ENCODE measurements at places on chromosomes 1 and 21. TPM values are rescaled to one million over a fixed set of nuclear protein-coding genes. Genes with fewer than 3 reads are reported as not detected.

Gene DSTYK
- polyA plus RNA-seq, result 6.1 TPM

Gene DCAF6
- polyA plus RNA-seq, result 16.7 TPM

Gene RPL22
- 818 TPM for polyA plus RNA-seq

Gene CSMD2
- polyA plus RNA-seq, result 4.7 TPM

Gene HSD17B7
- 31.9 TPM for polyA plus RNA-seq

Gene COQ8A
- 28.5 TPM for polyA plus RNA-seq

Gene OR2L13
- not detected for polyA plus RNA-seq

Gene GLUL
- polyA plus RNA-seq, result 254 TPM

Gene C1QA
- polyA plus RNA-seq, result not detected

Gene FALEC
- polyA plus RNA-seq, result 2.6 TPM

Gene C1orf185
- polyA plus RNA-seq, result not detected

GRCh38 chr1:48761986-48762385 is 14.7 kb downstream of the BEND5 start:
- no peak overlapping the region for H3K4me3 ChIP-seq
- no peak overlapping the region for H3K27ac ChIP-seq
- peaks cover 7% of the 10 kb centered on the region for H3K4me1 ChIP-seq
- peaks cover 8% of the 10 kb centered on the region for H3K36me3 ChIP-seq
- no peaks in the 10 kb centered on the region for H3K27me3 ChIP-seq

GRCh38 chr1:180777072-180777689 is 135.5 kb upstream of the KIAA1614 start:
- H3K36me3 ChIP-seq, result no peaks in the 10 kb centered on the region
- H3K4me3 ChIP-seq, result no peak overlapping the region
- H3K27ac ChIP-seq, result no peak overlapping the region
- no peaks in the 10 kb centered on the region for H3K27me3 ChIP-seq

DNA sequence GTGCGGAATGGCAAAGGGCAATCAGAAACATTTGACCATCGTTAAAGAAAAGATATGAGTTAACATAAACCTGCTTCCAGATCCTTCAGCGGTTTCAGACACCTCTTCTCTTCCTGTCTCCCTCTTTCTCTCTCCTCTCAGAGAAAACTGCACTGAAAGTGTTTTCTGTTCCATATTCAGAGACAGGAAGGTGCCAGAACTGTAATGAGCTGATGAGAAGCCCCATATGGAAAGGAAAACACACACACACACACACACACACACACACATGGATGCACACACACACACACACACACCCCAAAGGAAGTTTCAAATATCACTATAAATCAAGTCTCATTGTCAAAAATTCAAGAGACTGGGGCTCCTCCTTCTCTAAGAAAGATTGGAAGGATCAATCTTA is 515.5 kb downstream of the NUF2 start:
- no peaks in the 10 kb centered on the region for H3K36me3 ChIP-seq
- H3K4me3 ChIP-seq, result no peak overlapping the region
- H3K27me3 ChIP-seq, result no peaks in the 10 kb centered on the region
- no peak for DNase-seq
- H3K4me1 ChIP-seq, result peaks cover 11% of the 10 kb centered on the region

- peaks cover 68% of the 10 kb centered on the region for H3K4me1 ChIP-seq
- no peak overlapping the region for H3K27ac ChIP-seq
- H3K4me3 ChIP-seq, result peak overlapping the region; percentile 38
- H3K36me3 ChIP-seq, result no peaks in the 10 kb centered on the region
Measured at GRCh38 chr1:220880726-220881506, 1.7 kb downstream of the HLX start.

GRCh38 chr1:53339736-53340635 is 12.1 kb upstream of the LRP8 start:
- H3K36me3 ChIP-seq, result no peaks in the 10 kb centered on the region
- H3K4me1 ChIP-seq, result no peaks in the 10 kb centered on the region
- H3K27ac ChIP-seq, result no peak overlapping the region
- no peaks in the 10 kb centered on the region for H3K27me3 ChIP-seq
- no peak overlapping the region for H3K4me3 ChIP-seq

- no peak overlapping the region for H3K4me3 ChIP-seq
- H3K4me1 ChIP-seq, result peaks cover 8% of the 10 kb centered on the region
- H3K27me3 ChIP-seq, result no peaks in the 10 kb centered on the region
- DNase-seq, result no peak
Measured at GRCh38 chr21:34154878-34155277, 81.5 kb downstream of the MRPS6 start.

- DNase-seq, result no peak
- no peaks in the 10 kb centered on the region for H3K27me3 ChIP-seq
- H3K36me3 ChIP-seq, result no peaks in the 10 kb centered on the region
- H3K4me3 ChIP-seq, result no peak overlapping the region
- peaks cover 10% of the 10 kb centered on the region for H3K4me1 ChIP-seq
Measured at GRCh38 chr1:20997602-20998224, 179.0 kb downstream of the EIF4G3 start.

- peaks cover 20% of the 10 kb centered on the region for H3K4me1 ChIP-seq
- no peaks in the 10 kb centered on the region for H3K36me3 ChIP-seq
- no peak overlapping the region for H3K27ac ChIP-seq
- H3K4me3 ChIP-seq, result no peak overlapping the region
- no peak for DNase-seq
Measured at GRCh38 chr1:156063997-156064285, 3.0 kb downstream of the RAB25 start.

DNA sequence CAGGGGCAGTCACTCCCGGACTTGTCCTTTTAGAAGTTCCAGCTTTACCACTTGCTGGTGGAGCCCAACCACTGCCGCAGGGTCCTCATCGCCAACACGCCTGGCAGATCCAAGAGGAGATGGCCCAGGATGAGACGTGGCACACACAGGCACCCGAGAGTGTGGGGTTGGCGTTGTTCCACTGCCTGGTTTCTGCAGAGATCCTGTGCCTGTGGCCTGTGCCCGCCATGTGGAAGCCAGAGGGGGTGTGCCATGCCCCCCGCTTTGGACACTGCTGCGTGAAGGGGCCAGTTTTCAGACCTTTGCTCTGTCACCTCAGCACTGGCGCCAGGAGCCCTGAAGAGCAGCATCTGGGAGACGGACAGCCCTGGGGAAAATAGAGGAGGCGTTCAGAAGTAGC is 10.8 kb downstream of the CD46 start:
- no peak overlapping the region for H3K27ac ChIP-seq
- H3K27me3 ChIP-seq, result no peaks in the 10 kb centered on the region
- DNase-seq, result no peak

DNA sequence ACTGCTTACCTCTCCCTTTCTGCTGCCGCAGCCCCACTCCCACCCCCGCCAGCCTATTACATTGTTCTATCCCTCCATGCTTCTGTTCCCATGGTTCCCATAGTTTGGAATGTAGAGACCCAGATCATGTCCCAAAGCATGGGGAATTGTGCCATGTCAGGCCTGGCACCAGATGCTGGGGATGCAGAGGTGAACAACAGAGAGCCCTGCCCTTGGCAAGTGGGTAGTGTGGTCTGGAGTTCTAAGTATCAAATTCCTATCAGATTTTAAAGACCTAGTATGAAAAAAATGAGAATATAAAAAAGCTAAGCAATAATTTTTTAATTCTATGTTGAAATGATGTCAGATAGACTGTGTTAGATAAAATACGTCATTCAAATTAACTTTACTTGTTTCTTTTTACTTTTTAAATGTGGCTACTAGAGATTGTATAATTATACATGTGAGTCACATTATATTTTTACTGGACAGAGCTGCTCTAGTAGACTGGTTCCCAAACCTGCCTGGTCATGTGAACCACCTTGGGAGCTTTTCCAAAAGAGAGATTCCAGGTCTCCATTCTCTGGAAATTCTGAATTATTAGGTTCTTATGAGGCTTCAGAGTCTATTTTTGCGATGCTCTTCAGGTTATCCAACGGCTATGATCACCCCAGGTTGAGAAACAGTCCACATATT is 113.0 kb upstream of the DAB1 start:
- no peak overlapping the region for H3K4me3 ChIP-seq
- H3K4me1 ChIP-seq, result peaks cover 11% of the 10 kb centered on the region
- H3K27me3 ChIP-seq, result no peaks in the 10 kb centered on the region
- H3K27ac ChIP-seq, result no peak overlapping the region
- DNase-seq, result peak; percentile 10

DNA sequence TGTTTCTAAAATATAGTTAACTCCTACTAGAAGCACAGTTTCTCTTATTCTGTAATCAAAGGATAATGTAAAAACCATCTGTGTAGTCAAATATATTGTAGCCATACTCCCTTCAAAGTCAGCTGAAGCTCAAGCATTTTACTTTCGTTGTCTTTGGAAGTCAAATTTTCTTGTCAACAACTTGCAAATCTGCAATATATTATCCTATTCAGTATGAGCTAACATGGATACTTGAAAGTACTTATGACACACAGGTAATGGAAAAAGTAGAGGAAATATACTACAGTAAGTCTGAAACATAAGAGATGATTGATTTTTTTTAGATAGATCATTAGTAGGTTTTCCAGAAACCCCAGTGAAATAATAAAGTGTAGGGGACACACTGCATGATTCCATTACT is 121.5 kb downstream of the COL24A1 start:
- no peak for DNase-seq
- H3K4me3 ChIP-seq, result no peak overlapping the region
- no peaks in the 10 kb centered on the region for H3K36me3 ChIP-seq
- no peaks in the 10 kb centered on the region for H3K4me1 ChIP-seq

DNA sequence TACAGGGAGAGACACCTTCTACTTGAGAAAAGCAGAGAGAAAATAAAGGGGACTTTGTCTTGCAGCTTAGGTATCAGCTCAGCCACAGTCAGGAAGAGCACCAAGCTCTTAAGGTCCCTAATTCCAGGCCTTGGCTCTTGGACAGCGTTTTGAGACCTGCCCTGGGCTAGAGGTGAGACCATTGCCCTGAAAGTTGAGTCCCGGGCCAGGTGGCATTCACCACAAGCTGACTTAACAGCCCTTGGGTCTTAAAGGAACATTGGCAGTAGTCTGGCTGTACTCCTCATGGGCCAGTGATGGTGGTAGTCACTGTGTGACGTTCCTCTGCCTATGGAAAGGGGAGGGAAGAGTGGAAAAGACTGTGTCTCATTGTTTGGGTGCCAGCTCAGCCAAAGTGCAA is 11.7 kb upstream of the TNNI3K start:
- H3K36me3 ChIP-seq, result no peaks in the 10 kb centered on the region
- H3K4me3 ChIP-seq, result no peak overlapping the region
- no peak for DNase-seq
- no peaks in the 10 kb centered on the region for H3K27me3 ChIP-seq
- H3K27ac ChIP-seq, result no peak overlapping the region

DNA sequence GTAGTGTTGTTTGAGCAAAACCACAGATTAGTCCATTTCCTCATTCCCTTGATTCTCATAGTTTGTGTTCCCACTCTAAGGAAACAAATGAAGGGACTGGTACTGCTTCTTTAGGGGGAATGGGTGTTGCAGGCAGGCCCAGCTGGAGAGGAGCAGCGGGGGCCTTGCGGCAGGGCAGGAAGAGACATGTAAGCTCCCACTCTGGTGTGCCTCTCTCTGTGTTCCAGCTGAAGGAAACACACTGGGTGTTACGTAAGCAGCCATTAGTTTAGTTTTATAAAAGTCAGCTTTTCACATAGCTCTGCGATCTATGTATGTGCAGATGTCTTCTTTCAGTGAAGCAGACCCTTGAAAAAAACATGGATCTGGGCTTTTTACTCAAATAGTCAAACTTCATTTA is 99.5 kb downstream of the CACHD1 start:
- no peak for DNase-seq
- no peak overlapping the region for H3K4me3 ChIP-seq
- H3K36me3 ChIP-seq, result no peaks in the 10 kb centered on the region

GRCh38 chr1:204640578-204640977 is 45.0 kb downstream of the LRRN2 start:
- H3K27me3 ChIP-seq, result no peaks in the 10 kb centered on the region
- no peaks in the 10 kb centered on the region for H3K4me1 ChIP-seq
- no peaks in the 10 kb centered on the region for H3K36me3 ChIP-seq

GRCh38 chr1:183215076-183215720 is 29.1 kb downstream of the LAMC2 start:
- H3K27me3 ChIP-seq, result no peaks in the 10 kb centered on the region
- H3K36me3 ChIP-seq, result no peaks in the 10 kb centered on the region
- no peak overlapping the region for H3K27ac ChIP-seq

GRCh38 chr1:96979304-96980268 is 258.0 kb downstream of the PTBP2 start:
- no peak overlapping the region for H3K27ac ChIP-seq
- no peak overlapping the region for H3K4me3 ChIP-seq
- no peaks in the 10 kb centered on the region for H3K36me3 ChIP-seq
- DNase-seq, result no peak

GRCh38 chr1:59318271-59318860 is 21.5 kb downstream of the FGGY start:
- peaks cover 11% of the 10 kb centered on the region for H3K4me1 ChIP-seq
- no peaks in the 10 kb centered on the region for H3K27me3 ChIP-seq
- H3K36me3 ChIP-seq, result no peaks in the 10 kb centered on the region
- no peak overlapping the region for H3K27ac ChIP-seq
- H3K4me3 ChIP-seq, result no peak overlapping the region
- DNase-seq, result no peak

- H3K36me3 ChIP-seq, result no peaks in the 10 kb centered on the region
- H3K4me3 ChIP-seq, result no peak overlapping the region
- no peak for DNase-seq
Measured at GRCh38 chr1:40649592-40649930, 15.9 kb downstream of the RIMS3 start.

GRCh38 chr1:214454569-214455396 is 96.6 kb downstream of the PTPN14 start:
- peaks cover 42% of the 10 kb centered on the region for H3K4me1 ChIP-seq
- no peaks in the 10 kb centered on the region for H3K36me3 ChIP-seq
- no peak overlapping the region for H3K27ac ChIP-seq
- H3K27me3 ChIP-seq, result no peaks in the 10 kb centered on the region
- DNase-seq, result no peak

DNA sequence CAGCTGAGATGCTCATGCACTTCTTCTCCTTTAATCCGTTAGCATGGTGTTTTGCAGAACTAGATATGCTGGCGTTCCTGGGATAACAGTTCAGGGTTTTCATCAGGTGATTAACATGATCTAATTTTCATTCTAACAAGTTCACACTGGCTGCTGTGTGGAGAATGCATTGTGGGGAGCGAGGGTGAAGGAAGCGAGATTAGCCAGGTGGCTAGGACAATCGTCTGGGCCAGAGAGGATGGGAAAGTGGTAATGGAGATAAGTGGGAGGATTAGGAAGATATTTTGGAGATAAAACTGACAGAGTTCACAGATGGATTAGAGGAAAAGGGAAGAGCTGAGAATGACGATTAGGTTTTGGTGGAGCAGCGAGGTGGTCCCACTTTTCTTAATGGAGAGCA is 138.1 kb upstream of the MAGI3 start:
- H3K27ac ChIP-seq, result no peak overlapping the region
- DNase-seq, result no peak
- no peaks in the 10 kb centered on the region for H3K36me3 ChIP-seq

All from GM23338 (cell line).